ENCODE measurements at places on chromosomes 12 and 14. TPM values are rescaled to one million over a fixed set of nuclear protein-coding genes. Genes with fewer than 3 reads are reported as not detected.

OR11H12 gene
- not detected for total RNA-seq

TMTC1 gene
- 38.8 TPM for total RNA-seq

RNF212B gene
- total RNA-seq = not detected

IFNG gene
- total RNA-seq = not detected

MYF5 gene
- not detected for total RNA-seq

Measured in nasal cavity respiratory epithelium epithelial cell of viscerocranial mucosa (primary cell).